ENCODE measurements at places on chromosomes 7 and 10.

GRCh38 chr10:85917601-85918000, 449.0 kb downstream of the GRID1 start:
- DNase-seq: no peak

DNA sequence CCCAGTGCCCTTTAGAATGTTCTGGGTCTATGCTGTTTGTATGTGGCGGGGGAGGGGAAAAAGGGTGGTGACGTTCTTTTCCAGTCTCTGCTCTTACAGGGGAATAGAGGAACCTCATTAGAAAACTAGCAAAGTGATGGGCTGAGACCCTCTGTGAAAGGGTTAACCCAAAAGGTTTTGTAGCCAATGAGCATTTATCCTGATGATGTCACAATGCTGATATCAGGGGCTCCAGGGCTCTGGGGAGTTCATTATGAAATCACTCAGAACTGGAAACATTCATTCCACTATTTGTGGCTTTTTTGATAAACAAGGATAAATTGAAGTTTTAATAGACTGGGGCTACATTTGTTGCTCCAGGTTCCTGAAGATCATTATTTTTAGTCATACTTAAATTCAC, 71.7 kb downstream of the ARID5B start:
- DNase-seq: no peak

GRCh38 chr7:15891151-15891881, 204.8 kb upstream of the MEOX2 start:
- no peak for DNase-seq

- no peak for DNase-seq
Observed at GRCh38 chr10:7915923-7916536, 97.7 kb downstream of the TAF3 start.

- no peak for DNase-seq
Observed at GRCh38 chr7:33807779-33808482, 97.4 kb upstream of the BMPER start.

DNA sequence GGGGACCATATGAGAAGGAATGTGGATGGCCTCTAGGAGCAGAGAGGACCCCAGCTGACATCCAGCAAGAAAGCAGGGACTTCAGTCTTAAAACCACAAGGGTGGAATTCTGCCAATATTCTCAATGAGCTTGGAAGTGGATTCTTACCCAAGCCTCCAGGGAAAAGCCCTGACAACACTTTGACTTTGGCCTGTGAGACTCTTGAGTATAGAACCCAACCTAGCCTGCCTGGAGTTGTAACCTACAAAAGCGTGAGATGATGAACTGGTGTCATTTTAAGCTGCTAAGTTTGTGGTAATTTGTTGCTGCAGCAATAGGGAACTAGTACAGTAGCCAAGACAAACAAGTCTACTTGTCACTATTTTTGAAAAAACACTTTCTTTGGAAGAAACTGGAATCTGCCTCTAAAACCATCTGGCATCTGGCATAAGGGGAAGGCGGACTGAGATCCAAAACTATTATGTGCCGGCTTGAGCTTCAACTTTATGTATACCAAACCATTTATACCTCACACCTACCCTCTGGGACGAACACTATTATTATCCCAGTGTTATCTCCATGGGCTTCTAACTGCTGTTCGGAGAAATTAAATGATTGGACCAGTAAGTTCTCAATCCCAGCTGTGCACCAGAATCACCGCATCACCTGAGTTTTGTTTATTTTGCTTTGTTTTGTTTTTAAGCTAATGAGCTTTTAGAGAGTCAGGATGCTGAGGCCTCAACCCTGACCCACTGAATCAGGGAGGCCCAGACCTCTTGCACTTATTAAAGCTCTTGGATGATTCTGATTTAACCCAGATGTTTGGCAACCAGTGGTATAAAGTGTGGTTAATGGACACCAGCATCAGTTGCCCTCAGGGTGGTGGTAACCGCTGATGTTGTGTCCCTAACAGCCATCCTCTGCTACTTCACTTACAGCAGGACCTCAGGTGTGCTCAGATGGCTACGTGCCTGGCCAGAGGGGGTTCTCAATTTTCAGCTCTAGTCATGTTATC, 83.0 kb downstream of the C1GALT1 start:
- DNase-seq: no peak

DNA sequence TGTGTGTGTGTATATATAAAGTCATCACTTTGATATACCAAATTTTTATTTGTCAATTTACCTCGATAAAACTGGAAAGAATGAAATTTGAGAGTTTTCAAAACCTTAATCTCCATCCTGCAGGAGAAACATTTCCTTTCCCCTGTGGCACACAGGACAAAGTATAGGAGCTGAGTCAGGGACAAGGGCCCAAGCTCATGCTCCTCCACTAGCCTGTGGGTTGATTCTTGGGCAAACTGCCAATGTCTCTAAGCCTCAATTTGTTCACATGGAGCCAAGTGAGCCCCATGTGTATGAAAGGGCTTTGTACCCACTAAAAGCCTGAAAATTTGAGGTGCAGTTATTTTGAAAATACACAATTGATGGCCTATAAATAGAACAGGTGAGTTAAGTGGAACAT, 60.3 kb upstream of the IL6 start:
- DNase-seq: no peak

DNA sequence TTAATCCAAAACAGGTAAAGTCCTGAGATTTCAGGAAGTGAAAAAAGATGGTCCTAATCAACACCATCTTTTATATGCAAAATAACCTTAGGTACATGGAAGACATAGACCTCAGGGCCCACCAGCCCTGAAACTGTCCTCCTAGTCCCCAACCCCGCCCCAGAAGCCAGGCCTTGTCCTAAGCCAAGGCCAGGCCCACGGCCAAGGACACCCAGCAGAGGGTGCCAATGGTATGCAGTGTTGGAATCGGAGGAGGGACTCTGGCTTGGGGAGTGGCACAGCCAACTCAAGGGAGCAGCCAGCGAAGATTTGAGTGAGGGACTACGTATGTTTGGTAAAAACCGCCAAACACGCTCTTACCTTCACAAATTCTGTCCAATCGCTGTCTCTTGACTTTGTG, 96.7 kb downstream of the ZRANB1 start:
- DNase-seq: no peak

DNA sequence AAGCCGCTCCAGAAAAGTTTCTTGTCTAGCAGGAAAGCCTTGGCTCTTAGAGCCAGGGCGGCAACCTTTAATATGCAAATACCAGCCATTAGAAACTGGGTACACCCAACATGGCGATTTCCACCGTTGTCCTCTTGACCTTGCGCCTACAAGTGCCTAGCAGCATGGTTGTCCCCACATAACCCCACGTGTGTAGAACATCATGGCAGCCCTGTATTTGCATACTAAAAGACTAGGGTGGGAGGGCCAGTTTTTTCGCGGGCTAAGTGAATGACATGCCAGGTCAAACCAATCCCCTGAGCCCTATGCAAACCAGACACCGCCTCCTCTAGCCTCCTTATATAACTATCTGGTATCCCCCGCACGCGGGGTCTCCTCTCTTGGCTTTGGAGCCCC, 58.4 kb upstream of the FZD8 start:
- DNase-seq: no peak

DNA sequence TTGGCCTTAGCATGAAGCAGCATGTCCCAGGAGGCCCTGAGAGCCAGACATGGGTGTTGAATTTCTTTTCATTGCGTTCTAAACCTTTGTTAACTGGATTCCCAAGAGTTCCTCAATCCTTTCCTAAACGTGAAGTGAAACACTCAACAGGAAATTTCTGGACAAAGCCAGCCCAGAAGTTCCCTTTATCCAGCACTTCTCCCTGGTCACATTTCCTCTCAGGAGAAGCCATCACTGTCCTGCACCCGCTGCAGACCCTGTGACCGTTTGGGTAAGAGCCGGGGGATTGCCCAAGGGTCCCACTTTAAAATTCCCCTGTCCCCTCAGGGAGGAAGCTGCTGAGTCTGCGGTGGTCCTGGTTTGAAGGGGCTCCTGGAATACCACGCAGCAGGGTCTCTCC, 88.0 kb upstream of the ZPBP start:
- DNase-seq: no peak

DNA sequence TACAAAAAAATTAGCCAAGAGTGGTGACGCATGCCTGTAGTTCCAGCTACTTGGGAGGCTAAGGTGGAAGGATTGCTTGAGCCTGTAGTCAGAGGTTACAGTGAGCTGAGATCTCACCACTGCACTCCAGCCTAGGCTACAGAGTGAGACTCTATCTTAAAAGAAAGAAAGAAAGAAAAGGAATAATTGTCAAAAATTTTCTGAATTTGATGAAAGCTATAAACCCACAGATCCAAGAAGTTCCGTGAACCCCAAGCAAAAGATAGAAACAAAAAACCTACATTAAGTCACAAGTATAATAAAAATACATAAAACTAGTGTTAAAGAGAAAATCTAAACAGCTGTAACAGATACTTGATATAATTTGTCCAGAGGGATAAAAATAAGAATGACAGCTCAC, 60.1 kb upstream of the KMT2C start:
- no peak for DNase-seq

DNA sequence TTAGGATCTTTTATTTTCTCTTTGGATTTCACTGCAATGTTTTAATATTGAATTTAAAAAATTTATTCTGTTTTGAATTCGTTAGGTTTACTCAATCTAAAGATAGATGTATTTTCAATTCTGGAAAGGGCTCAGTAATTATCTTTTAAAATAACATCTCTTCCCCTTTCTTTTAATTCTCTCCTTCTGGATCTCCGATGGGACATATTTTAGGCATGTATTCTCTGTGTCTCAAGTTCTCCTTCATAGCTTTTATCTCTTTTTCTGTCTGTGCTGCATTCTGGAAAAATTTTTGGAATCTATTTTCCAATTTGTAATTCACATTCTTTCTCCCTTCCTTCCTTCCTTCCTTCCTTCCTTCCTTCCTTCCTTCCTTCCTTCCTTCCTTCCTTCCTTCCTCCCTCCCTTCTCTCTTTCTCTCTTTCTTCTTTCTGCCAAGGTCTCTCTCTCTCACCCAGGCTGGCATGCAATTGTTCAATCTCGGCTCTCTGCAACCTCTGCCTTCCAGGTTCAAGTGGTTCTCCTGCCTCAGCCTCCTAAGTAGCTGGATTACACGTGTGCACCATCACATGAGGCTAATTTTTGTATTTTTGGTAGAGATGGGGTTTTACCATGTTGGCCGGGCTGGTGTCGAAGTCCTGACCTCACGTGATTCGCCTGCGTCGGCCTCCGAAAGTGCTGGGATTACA, 98.5 kb upstream of the CTTNBP2 start:
- no peak for DNase-seq

DNA sequence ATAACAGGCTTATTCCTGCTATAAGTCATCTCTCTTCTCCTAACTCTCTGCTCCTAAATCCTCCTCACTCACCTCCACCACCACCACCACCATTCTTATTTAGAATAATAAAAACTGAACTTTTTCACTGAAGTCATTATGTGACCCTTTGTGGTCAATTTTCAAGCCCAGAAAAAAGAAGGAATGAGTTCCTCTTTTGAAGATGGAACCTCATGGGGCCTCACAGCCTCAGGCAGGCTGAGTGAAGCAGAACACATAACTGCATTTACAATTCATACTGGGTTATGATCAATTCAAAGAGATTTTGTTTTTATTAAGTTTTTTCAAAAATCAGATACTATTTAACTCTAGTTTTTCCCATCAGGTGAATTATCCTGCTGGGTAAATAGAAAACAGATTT, 29.8 kb downstream of the PNLIPRP3 start:
- DNase-seq: no peak

DNA sequence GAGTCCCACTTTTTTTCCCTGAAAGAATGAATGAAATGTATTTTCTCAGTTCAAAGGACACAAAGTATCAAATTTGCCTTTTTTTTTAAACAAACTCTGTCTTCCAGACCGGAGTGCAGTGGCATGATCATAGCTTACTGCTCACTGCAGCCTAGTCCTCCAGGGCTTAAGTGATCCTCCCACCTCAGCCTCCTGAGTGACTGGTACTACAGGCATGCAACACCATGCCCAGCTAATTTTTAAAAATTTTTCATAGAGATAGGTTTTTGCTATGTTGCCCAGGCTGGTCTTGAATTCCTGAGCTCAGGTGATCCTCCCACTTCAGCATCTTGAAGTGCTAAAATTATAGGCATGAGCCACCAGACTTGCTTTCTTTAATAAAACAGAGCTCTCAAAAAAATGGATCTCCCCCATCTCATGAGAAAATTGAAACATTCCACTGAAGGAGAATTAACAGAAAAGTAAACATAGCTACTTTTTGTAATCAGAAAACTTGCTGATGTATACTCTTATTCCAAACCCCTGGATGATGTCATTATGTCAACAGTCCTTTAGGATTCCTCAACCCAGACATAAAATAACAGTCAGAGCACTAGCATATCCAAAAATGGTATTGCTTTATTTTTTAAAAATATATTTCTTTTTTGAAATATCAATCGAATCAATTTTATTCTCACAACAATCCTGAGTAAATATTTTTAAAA, 12.3 kb upstream of the TRDMT1 start:
- no peak for DNase-seq
